ENCODE measurements at places on chromosomes 2 and 18. TPM values are rescaled to one million over a fixed set of nuclear protein-coding genes. Genes with fewer than 3 reads are reported as not detected.

The C2orf72 gene
- total RNA-seq: 7.3 TPM

- DNase-seq: no peak
Measured at GRCh38 chr2:217838409-217838831, 164.4 kb downstream of the TNS1 start.

GRCh38 chr2:62187246-62187645, 8.7 kb upstream of the B3GNT2 start:
- no peak for DNase-seq

DNA sequence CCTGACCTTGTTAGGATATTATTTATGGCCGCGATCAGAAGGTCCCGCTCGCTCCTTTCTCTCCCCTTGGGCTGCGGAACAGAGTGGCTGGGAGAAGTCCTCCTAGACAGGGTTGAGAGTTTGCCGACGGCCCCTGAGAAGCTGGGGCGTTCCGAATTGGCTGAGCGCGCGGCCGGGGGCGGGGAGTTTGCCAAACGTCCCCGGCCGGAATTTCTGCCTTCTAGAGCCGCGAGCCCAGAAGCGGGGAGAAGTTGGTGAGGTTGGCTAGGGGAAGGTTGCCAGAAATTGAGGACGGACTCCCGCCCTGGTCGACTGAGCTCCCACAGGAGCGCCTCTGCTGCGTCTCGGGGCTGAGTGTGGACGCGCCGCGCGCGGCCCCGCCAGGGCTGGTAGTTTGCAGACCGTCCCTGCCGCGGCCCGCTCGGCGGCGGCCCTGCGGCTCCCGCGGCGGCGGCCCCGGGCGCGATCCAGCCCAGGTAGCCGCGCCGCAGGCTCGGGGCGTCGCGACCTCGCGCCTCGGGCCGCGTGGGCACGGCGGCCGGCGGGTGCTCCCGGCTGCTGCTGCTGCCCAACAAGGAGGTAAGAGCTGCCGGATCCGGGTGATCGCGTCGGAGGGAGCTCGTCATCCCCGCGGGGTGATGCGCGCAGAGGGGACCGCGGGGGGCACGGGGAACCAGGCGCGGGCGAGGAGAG, 134.0 kb upstream of the MGAT5 start:
- DNase-seq: peak; percentile 87

DNA sequence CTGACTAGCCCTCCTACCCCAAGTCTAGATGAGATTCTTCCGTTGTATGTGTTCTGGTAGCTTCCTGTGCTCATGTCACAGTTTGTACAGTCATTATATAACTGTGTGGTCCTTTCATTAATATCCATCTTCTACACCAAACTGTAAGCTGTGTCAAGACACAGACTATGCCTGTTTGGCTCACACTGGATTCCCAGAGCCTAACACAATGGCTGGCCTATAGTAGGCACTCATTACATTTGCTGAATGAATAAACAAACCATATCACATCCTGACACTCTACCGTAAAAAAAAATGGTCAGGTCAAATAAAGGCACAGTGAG, 72.6 kb downstream of the ANKRD44 start:
- DNase-seq: no peak

The ICOS gene
- 0.25 TPM for total RNA-seq

GRCh38 chr2:10770956-10771750, 41.4 kb downstream of the PDIA6 start:
- DNase-seq: no peak

The GPR155 gene
- total RNA-seq: 17.6 TPM

- peak; percentile 68 for DNase-seq
Measured at GRCh38 chr2:240955306-240956170, 42.9 kb upstream of the SNED1 start.

DNA sequence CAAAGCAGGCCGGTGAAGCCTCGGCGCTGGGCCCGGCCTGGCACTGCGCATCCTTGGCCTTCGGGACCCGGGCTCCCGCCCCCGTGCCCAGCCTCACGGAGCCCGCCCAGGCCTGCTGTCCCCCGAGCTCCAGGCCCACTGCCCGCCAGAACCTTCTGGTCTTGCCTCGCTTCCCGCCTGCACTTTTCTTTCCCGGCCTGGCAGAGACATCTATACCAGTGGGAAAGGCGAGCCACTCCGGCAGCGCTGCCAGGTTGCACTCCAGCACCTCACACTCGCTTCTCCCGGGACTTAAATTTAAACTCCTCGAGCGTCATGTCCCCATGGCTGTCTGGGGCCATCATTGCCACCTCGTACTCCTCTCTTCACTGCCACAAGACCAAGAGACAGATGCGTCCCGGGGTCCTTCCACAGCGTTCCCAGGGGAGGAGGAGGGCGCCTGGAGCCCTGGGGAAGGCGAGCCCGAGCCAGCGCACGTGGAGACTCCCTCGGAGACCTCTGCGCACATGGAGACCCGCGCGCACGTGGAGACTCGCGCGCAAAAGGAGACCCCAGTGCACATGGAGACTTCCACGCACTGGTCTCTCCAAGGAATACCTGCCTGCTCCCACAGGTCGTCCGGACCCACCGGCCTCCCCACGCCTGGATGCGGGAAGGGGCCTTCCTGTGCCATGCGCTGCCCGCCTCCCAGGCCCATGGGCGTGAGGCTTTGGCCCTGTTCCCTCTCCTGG, 253.1 kb upstream of the SALL3 start:
- DNase-seq: no peak

DNA sequence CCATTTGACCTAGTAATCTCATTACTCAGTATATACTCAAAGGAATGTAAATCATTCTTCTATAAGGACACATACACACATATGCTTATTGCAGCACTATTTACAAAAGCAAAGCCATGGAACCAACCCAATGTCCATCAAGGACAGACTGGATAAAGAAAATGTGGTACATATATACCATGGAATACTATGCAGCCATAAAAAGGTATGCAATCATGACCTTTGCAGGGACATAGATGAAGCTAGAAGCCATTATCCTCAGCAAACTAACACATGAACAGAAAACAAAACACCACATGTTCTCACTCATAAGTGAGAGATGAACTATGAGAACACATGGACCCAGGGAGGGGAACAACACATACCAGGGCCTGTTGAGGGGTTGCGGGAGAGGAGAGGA, 214.5 kb downstream of the NBAS start:
- no peak for DNase-seq

The CXCR4 gene
- total RNA-seq: 9.2 TPM

DNA sequence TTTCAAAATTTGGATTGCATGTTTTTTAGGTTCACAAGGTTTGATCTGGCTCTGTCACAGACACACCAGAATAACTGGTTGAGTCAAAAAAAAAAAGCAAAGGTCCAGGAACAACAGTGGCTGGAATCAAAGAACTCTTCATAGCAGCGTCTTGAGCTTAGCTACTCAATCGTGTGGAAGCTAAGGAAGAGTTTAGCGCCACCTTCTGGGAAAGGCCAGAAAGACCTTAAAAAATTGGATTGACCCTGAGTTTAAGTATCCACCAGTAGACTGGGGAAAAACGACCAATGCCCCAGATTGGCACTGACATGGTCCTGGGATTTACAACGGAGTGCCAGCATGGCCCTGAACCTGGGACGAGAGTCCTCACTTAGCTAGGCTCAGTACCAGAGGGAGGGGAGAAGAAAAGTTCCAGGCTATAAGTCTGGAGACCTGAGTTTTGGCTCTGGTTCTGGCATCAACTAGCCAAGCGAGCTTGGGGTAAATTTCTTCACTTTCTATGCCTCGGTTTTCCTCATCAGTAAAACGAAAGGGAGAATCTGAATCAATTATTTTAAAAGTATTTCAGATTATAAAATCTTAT, 71.1 kb upstream of the TFCP2L1 start:
- no peak for DNase-seq

The SLC5A7 gene
- not detected for total RNA-seq

The ADCYAP1 gene
- 0.12 TPM for total RNA-seq

DNA sequence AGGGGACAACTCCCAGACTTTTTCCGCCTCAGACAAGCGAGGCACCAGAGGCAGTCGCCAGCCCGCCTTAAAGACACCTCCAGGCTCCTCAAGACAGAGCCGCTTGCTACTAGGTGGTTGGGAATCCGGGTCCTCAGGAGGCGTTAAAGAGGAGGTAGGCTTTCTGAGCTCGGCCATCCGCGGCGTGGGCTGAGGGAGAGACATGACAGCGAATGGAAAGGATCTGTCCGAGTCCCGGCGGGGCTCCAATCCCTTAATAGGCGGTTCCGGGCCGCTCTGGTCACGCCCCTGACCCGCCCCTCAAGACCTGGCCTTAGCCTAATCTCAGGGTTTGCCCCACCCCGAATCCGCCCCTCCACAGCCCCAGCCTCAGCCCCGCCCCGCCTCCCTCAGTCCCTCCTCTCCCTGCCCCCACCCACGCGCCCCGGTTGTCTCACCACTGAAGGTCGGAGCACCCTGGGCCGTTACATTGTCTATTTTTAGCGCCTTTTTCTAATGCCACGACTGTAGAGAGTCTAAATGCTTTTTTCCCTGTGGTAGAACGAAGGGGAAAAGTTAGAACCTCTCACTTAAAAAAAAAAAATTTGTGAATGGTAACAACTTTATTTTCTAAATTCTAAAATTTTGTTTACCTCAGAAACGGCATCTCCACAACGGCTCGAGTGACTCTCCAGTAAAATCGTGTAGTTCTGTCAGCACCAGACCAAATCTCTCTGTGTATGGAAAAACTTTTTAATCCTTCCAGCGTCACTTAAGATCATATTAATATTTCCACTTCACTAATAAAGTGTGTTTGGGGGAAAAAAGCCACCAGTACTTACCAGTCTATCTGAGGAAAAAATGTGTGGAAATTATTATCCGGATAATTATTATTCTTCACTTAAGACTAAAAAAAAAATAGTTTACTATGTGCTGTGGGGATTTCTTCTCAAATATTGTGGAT, at the start of gene RAD51AP2:
TSS of gene RAD51AP2 (minus strand) at position 229 of the 943 bp plus-strand sequence. CDS start at position 204, 25 bp downstream.
- peak; percentile 95 for DNase-seq

- no peak for DNase-seq
Measured at GRCh38 chr2:133293544-133294353, 274.5 kb downstream of the NCKAP5 start.

Measured in lower leg skin (tissue), 4 donors.